ENCODE measurements at places on chromosomes 2 and 18.

DNA sequence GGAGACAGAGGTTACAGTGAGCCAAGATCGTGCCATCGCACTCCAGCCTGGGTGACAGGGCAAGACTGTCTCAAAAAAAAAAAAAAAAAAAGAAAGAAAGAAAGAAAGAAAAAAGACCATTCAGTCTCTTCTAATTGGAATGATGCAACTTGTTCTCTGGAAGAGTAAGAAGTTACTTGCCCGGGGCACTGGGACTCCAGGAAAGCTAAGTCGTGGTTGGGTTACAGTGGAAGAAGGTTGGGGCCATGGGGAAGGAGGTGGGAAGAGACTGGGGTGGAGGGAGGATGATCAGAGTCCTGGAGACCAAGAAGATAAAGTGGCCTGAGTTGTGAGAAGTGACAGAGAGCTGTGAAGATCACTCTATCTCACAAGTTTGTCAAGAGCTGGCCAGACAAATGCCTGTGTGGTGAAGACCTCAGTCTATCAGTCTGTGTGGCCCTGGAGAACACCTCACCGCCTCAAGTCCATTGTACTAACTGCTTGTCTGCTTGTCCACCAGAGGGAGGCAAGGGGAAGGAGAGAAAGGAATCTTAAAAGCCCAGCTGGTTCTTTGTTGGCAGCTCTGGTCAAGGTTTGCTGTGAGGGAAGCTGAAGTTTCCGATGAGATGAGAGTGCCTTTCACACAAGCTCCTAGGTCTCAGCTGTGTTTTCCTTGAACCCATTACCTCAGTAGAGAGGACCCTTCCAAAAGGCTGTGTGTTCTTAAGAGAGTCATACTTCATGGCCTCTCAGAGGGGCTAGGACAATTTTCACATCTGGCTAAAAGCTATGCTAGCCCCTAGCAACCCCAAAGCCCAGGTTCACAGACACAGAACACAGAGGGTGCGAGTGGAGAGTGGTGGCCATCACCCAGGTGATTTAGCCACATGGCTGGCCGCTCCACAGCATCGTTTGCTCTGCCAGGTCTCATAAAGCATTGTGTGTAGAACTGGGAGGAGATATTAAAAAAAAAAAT is 72.0 kb upstream of the TMEM178A start:
- DNase-seq: peak; percentile 83

- DNase-seq: no peak
Measured at GRCh38 chr2:119536707-119537106, 7.5 kb upstream of the CFAP221 start.

- DNase-seq: no peak
Measured at GRCh38 chr18:76885001-76885400, 62.6 kb downstream of the ZNF236 start.

GRCh38 chr18:10797896-10798295 is 272.1 kb downstream of the NAPG start:
- no peak for DNase-seq

DNA sequence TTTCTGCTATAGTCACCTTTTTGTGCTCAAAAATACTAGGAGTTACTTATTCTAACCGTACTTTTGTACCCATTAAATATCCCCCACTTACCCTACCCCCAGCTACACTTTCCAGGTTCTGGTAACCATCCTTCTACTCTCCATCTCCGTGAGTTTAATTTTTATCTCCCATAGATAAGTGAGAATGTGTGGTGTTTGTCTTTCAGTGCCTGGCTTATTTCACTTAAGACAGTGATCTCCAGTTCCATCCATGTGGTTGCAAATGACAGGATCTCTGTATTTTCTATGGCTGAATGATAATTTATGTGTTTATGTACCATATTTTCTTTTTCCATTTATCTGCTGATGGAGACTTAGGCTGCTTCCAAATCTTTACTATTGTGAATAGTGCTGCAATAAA is 323.3 kb downstream of the ZNF804A start:
- DNase-seq: no peak

GRCh38 chr2:200985799-200986198 is 22.3 kb upstream of the ORC2 start:
- peak; percentile 44 for DNase-seq

DNA sequence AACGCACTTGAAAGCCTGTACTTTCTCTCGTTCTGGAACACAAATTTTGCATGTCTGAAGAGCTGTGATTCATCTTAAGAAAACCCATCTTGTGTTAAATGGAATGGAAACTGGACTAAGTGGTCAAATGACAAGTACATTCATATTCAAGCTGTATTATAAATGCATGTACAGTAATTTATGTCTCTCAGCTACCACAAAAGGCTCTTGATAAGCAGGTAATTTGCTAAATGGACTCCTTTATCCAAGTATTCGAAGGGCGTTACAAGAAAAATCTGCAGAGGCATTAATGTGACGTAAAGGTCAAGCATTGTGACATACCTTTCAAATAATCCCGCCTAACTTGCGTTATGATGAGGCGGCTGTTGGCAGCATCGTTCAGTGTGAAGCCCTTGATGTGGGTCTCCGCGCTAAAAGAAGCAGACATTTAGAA is 66.6 kb downstream of the ABCG8 start:
- DNase-seq: no peak

DNA sequence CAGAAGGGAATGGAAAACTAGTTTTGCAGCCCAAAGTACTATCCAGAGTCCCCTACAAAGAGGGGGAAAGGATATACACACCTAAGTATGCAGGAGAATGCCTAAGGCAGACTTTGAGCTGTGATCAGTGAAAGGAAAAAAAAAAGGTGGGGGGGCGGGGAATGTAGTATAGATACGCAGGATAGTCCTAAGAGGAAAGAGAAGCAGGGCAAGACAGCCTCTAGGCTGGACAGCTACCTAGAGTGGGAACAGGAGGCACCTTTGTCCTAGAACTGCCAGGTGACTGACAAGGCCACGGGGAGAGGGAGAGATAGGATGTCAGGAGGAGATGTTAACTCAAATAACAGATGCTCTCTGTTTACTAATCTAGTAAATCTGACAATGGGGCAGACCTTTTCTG is 6.0 kb downstream of the REEP1 start:
- DNase-seq: no peak

DNA sequence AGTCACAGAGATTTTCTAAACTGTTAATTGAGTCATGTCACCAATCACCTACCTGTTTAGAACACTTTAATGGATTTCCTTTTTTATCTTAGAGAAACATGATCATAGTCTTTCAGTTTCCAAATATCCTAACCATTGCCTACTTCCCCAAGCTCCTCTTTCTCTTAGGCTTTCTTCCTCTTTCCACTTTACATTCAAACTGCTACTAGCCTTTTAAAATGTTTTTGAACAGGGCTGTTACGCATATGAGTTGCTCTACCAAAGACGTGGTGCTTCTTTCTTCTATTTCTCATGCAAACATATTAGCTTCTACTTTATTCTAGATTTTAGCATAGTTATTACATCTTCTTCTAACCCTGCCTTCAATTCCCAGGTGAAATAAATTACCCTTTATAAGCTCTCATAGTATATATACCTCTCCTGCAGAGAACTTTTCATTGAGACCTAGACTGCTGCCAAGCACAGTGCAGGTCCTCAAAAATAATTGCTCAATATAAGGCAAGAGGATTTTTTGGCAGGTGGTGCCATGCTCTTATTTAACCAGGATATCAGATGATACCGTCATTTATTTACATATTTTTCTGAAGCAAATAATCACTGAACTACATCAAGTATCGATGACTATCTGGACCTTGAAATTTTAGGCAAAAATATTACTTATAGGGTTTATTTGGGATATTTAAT is 937.1 kb downstream of the TSN start:
- no peak for DNase-seq
